NCI-H1092 treated with DMSO at 0.1 percent for 48 hours (cell line): ENCODE measurements at places on chromosomes 5 and 9.
A peak's percentile ranks its signal among the peaks of the same experiment; 100 is the strongest.

GRCh38 chr5:87733897-87734296 lies 321.2 kb upstream of the CCNH start:
- DNase-seq: no peak

DNA sequence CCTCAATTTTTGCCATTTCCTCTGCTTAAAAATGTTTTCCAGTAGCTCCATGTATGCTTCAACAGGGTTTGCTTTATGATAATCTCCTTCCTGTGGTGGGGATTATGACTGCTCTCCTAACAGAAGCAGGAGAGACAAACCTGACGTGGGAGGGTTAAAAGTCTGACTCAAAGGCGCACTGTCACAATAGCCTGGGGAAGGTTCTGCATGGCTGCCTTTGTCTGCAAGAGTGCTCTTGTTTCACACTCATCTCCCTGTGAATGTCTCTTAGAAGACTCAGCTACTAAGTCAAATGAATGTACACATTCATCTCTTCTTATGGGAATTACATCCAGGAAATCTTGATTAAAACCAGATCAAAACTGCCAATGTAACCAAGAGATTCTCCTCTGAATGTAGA lies 90.9 kb upstream of the MTAP start:
- no peak for DNase-seq

DNA sequence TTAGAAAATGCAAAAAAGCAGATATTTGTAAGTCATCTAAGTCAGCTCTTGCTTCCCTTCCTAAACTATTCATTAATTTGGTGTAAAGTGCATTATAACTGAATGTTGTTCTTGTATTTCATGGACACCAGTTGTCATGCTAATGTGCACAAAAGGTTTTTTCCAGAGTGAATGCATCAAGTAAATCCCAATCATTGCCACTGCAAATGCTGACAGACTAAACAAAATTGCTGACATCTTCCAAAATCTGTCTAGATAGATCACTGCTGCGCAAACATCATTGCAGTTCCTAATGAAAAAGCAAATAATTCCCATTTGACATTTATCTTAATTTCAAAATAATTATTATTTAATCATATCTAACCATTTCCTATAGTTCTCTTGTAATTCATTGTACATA lies 161.7 kb downstream of the PDE4D start:
- DNase-seq: no peak

DNA sequence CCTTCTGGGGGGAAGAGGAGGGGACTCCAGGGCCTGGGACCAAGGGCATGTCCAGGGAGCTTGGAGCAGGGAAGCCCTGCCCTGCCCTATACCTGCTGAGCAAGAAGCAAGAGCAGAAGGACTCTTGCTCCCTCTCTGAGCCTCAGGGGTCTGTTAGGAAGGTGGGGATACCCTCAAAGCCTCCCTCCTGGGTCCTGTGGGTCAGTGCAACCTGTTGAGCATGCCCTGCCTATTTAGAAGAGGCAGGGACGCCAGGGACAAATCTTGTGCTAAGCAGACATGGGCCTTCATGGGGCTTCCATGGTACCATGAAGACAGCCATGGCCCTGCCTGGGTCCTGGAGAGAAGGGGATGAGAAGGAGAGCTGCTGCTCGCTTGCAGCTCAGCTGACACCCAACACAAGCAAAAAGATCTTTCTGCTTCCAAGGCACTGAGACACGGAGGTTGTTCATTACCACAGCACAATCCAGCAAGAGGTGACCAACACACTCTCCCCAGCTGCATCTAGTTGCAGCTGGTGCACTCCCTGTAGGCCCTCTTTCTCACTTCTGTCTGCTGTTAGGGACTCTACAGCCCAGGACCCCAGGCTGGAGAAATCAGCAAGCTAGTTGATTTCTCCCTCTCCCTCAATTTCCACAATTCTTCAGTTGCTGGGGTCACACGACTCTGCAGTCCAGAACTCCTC lies 39.3 kb downstream of the C9orf50 start:
- no peak for DNase-seq

DNA sequence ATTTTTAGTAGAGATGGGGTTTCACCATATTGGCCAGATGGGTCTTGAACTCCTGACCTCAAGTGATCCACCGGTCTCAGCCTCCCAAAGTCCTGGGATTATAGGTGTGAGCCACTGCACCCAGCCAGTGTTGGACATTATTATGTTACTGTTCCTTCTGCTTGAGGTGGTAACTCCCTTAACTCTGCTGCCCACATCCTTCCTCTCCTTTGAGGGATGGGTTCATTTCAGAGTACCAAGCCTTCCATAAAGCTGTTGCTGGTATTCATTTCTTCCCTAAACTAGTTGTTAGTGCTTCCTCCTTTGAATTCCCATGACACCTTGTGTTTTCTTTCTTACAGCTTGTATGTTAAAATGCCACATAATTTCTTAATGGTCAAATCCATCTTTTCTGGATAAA lies 54.0 kb downstream of the CTNNA1 start:
- no peak for DNase-seq

- no peak for DNase-seq
These were observed 34.0 kb upstream of the NCS1 start for GRCh38 chr9:130138171-130138653.

- no peak for DNase-seq
These were observed 96.4 kb downstream of the EBF1 start for GRCh38 chr5:159003045-159004030.

DNA sequence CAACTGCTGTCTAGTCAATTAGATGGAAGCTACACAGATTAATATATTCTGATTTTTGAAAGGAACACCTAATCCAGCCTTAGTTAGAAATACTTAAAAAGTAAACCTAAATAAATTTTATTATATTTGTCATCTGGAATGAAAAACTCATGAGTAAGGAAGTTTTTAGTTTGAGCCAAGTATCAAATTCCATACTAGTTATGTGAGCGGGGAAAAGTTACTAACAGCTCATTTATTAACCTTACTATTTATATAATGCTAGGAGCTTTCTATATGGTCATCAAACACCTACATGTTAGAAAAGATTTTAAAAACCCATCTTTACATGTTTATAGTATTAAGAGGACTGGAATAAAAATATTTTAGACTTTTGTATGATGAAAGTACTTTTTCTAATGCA lies 41.6 kb upstream of the POU5F2 start:
- DNase-seq: no peak

DNA sequence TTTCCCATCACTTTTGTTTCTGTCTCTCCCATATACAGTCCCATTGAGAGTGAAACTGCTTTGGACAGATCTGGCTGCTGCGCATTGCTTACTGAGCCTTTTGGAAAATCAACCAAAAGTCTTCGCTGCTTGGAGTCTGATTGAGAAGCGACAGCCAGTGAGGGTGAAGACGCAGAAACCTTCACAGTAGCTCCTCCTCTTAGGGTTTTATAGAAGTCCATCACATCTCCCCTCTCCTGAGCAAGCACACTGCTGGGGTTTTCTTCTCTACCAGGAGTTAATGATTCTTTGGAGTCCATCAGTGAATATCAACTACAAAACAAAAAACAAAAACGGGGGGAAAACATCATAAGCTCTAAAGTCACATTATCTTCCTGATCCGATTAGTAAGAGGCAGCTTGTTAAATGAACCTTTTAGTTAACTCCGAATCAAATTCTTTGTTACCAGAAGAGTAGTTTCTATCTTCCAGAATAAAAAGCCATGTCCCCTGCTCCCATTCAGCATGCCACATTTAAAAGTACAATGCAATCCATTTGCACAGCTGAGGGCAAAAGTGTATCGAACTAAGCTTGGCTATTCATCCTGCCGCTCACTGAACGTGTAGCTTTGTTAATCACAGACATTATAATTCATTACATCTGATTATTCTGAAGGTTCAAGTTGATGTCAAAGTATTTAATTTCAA lies 2.8 kb downstream of the NR3C1 start:
- DNase-seq: peak; percentile 43

DNA sequence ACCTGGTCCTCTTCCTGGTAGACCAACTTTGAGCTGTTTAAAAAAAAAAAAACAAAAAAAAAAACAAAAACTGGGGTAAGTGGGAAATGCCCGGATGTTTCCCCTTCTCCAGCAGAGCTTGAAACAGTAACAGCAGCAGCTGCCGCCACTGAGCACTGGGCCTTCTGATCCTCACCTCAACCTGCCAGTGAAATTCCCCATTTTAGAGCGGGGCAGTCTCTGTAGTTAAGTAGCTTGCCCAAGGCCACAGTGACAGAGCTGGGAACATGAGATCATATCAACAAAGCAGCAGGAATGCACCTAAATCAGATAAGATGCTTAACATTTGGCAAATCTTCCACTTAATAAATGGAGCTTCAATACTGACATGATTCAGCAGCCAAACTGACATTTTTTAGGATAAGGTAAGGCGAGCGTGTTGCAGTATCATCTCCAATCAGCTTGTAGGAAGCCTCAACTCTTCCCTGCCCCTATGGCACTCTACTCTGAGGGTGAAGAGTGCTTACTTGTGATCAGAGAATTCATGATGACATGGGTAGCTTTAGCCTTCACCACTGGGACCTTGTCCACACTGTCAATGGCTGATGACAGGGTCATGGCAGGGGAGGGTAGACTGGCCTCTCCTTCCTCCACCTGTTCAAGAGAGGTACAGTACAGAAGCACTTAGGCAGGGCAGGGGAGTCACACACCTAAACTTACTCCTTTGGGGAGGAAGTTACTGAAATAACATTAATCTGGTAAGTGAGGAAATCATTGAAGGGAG lies 9.3 kb downstream of the KIAA1191 start:
- DNase-seq: no peak

DNA sequence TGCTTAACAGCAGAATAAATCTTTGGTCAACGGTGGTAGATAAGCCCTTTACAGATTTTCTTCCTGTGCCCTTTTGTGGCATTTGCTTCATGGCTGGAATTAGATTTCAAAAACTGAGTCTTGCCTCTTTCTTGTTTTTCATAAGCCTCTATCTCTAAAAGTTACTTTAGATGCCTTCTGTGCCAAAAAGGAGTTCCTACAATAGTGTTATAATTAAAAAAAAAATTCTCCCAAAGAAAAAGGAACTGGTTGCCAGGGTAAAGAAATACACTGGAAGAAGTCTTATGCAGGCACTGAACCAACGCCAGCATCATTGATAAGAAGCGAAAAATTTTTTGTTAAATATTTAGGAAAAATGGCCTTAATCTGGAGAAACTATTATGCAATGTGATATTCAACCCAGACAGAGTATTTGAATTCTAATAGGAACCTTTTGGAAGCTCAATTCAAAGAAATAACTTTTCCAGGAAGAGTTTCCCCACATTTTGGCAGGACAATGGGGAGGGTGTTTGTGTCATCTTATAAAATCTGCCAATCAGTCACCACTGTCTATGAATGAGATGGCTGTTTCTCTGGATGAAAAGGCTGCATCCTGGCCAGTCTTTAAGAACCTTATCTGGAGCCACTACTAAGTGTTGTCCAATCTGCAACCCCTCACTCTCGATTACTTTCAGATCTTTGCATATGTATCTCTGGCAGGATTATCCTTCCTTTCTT lies 608.1 kb downstream of the PDE4D start:
- no peak for DNase-seq

- no peak for DNase-seq
These were observed 65.4 kb downstream of the WDR41 start for GRCh38 chr5:77426670-77427069.

DNA sequence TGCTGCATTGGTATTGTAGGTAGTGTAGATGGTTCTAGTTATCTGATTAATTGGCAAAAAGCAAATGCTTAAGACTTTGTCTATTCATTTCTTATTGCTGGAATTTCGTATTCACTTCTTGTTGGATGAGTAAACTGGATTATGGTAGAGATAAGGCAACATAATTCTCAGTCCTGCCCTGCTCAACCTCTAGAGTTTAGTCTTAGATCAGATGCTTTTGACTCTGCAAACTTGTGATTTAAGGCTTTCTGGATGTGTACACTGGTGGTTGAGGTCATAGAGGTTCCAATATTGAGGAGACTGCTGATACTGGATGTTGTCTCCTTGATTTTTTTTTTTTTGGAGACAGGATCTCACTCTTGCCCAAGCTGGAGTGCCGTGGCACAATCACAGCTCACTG lies 35.0 kb downstream of the KIF2A start:
- DNase-seq: no peak

DNA sequence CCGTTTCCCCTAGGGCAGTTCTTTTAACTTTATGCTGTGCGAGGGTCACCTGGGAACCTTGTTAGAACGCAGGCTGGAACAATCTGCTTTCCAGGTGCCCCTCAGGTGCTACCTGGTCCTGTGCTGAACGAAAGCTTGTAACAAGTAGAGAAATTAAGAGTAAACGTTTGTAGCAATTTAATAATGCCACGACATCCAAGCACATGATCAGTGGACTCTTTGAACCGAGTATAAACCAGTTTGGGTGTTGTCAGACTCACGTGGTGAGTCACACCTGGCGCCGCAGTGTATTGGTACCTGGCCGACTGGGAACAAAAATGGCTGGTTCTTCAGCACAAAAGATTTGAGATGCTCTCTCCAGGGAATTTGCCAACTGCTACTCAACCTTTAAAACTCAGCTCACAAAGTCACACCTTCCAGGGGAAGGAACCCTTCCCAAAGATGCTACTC lies 926 bp upstream of the MYO10 start:
- no peak for DNase-seq

DNA sequence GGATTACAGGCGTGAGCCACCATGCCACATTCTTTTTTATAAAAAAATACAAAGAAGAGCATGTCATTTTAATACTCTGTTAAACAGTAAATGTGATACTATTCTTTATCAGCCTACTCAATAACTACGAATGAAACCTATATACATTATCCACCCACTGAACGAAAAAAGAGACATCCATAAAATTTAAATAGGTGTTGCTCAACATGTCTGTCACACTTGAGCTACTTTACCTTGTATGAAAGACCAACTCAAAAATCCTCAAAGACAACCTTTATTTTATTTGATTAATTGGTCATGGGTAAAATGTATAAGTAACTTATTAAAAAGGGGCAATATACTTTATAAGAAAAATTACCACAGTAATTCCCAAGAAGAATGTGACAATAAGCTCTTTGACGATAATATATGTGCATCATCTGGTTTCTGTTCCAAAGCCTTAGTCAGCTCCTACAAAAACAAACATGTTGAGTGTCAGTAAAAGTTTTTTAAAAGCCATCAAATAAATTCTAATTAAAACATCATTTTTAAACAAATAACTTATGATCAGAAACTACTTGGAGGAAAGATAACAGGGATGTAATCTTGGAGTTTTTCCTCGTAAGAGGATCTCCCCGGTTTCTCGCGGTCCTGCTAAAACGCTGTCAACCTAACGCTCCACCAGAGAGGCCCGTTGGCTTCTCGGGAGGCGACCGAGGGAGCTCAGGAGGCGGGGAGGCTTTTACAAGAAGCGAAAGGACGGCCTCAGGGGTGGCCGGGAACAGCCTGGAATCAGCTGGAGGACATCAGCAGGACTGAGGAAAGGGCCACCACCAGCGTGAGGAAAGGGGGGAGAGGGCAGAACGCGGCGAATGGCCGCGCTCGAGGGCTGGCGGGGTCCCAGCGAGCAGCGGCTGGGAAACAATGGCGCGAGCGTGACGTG lies 13.5 kb upstream of the ANKRD18B start:
- peak; percentile 80 for DNase-seq

DNA sequence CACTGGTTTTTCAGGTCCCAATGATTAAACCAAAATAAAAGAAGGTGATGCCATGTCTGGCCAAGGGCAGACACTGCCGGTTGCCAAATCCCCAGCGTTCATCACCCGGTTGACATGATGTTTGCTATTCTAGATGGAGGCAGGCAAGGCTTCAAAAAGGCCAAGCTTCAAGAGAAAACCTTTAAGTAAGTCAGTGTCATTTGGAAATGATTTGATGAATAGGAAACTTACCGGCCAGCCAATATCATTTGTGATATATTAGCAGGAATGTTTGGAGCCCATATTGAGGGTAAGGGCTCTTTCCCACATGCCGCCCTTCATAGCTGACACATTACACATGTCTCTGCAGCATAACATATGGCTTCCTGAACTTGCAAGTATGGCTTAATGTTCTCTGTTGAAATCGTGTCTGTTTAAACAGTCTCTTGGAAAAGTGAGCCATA lies 89.5 kb upstream of the TTC23L start:
- no peak for DNase-seq

- DNase-seq: no peak
These were observed 12.6 kb upstream of the CEMIP2 start for GRCh38 chr9:71780953-71781352.
